A549 treated with RU486 at 1 μM for 4 hours (cell line): ENCODE measurements at places on chromosomes 4 and X. TPM values are rescaled to one million over a fixed set of nuclear protein-coding genes. Genes with fewer than 3 reads are reported as not detected.

NDP gene
- total RNA-seq = not detected in 5 replicates

CACNA1F gene
- total RNA-seq = not detected in 5 replicates

RNF128 gene
- total RNA-seq = 0.06 to 0.09 TPM (median 0.09 TPM) in 3 of 5 replicates, not detected in the others

SSX4 gene
- not detected in 5 replicates for total RNA-seq

EDNRA gene
- 0.30 to 0.62 TPM (median 0.31 TPM) in 5 replicates for total RNA-seq

MAGEB10 gene
- not detected in 5 replicates for total RNA-seq

LNX1 gene
- total RNA-seq = 0.03 to 0.06 TPM in 2 of 5 replicates, not detected in the others

TCEAL6 gene
- total RNA-seq = not detected in 5 replicates

TRPC5OS gene
- not detected in 5 replicates for total RNA-seq

KIAA1210 gene
- total RNA-seq = not detected in 5 replicates

ZFX gene
- 7.0 to 12.8 TPM (median 8.9 TPM) in 5 replicates for total RNA-seq
